ENCODE measurements at places on chromosomes 2 and 18.

- no peak for DNase-seq
Measured at GRCh38 chr18:23669202-23669766, 6.6 kb upstream of the ANKRD29 start.

- DNase-seq = no peak
Measured at GRCh38 chr2:175442441-175442840, 260.9 kb upstream of the ATP5MC3 start.

DNA sequence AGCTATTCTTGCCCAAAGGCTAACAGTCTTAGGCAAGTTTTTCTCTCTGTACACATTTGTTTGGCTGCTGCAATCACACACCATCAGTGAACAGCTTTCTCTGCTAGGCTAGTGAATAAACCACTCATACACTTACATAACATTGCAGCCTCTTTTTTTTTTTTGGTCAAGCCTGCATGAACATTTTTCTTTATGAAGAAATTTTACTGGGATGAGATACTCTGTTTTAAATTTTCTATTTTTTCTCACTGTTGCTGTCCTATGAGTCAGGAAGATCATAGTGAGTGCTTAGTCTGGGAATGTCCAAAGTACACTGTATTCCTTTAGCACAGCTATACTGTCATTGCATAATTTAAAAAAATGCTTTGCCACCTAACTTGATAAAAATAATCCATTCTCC is 58.5 kb downstream of the ROCK1 start:
- no peak for DNase-seq

DNA sequence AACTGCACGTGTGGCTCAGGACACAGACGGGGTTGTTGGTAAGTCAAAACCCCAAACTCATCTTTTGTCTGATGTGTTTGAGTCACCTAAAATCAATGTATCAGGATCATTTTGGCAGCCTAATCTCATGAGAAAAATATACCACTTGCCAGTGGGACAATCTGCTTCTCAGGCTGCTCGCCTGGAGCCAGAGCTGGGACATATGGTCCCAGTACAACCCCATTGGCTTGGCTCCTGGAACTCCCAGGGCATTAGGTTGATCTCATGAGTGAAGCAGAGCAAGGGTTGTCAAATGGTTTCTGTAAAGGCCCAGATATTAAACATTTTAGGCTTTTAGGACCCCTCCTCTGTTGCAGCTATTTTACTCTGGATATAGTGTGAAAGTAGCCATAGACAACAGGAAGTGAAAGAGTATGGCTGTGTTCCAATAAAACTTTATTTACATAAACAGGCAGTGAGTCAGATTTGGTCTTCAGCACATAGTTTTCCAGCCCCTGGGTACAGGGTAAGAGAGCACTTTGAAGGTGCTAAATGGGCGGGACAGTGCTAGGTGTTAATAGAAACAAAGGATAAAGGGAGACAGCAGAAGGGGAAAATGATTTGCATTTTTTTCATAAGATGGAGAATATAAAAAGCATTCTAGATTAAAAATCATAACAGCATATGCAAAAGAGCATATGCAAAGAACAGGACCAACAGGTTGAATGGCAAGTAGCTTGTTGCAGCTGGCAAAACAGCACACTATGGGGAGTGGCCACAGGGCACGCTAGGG is 290.8 kb downstream of the KCNS3 start:
- no peak for DNase-seq

DNA sequence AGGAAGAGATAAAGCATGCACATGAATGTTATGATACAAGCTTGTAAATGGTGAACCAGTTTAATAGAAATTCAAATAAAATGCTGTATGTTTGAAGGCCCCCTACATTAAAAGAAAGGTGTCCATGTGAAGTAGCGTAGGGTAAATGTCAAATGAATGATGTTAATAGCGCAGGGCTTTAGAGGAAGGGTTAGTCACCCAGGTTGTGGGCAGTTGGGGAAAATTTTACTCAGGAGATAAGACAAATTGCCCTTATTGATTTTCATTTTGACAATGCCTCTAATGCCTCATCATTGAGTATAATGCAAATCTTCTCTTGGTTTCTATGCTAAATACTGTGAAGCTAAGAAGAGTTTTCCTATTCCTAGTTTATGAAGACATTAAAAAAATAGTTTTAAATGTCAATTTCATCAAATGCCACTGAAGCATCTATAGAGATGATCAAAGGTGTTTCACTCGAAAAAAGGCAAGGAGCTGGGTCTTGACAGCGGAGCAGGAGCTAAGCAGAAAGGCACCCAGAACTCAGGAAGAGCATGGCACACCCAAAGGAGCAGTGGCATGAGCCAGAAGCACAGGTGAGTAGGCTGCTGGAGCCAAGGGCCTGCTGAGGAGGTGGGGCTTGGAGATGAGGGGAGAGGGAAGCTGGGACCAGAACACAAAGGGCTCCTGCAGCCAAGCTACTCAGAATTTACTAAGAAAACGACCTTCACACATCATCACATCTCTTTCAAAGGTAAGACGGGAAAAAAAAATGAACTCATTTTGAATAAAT is 129.3 kb upstream of the ACKR3 start:
- no peak for DNase-seq

DNA sequence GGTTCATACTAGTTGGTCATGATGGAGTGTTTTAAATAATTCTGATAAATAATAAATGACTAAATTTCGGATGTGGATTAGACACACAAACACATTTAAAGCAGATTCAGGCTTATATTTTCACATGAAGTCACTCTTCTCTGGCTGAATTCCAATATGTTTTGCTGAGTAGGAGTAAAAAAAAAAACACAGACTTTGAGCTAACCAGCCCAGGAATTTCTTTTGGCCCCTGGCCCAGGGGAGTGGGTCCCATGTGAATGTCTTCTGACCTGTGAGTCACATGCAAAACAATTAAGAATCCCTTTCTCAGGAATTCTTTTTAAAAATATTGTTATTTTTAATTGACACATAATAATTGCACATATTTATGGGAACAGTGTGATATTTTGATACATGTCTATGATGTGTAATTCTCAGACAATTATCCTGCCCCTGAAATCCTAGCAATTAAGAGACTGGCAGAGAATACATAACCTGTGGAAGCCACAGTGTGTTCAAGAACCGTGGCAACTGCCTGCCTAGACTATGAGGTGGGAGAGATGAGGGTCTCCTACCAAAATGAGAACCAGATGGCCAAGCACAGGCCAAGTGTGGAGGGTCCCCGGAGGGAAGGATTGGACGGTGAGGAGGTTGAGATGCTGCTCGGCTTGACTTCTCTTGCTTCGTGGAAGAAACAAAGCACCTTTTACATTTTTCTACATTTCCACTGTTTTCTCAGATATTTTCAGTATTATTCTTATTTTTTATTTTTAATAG is 236.4 kb downstream of the PIEZO2 start:
- DNase-seq = no peak

- DNase-seq = no peak
Measured at GRCh38 chr2:24723191-24723590, 70.0 kb downstream of the PTRHD1 start.

DNA sequence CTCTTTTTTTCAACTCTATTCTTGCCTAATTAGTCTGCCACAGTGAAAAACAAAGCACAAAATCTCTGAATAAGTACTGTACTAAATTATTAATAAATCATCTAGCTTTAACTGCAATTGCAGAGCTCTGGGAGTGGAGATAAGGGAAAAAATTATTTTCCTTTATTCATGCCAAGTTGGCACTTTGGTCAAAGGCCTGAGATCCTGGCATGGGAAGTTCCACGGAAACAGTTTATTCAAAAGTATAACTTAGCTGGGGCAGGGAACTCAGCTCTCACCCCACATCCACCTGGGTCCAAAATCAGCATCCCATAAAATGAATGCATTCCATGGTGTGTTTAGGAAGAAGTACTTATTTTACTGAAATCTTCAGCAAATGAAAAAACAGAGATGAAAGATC is 185.2 kb upstream of the APCDD1 start:
- no peak for DNase-seq

DNA sequence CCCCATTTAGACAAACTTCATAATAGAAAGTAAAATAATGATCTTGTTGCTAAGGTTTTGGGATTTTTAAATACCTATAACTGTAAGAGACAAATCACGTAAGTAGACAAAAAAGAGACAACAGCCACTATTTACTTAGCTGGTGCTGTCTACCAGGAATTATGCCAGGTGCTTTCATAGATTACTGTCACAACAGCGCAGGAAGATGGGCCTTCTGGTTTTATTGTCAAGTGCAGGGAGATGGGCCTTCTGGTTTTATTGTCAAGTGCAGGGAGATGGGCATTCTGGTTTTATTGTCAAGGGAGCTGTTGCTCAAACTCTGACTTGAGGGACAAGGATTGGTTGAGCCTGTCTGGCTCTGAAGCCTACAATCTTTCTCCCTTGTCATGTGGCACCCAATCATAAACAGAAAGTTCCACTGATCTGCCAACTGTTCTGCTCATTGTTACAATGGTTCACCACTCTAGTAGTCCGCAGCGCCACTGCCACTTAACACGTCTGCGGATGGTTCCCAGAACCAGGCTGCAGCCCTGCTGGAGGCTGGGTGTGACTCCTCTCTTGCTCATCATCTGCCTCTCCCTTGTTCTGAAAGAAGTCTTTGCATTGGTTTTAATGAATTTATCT is 95.0 kb downstream of the RNF144A start:
- no peak for DNase-seq

GRCh38 chr2:136532171-136532570 is 233.2 kb upstream of the THSD7B start:
- no peak for DNase-seq

DNA sequence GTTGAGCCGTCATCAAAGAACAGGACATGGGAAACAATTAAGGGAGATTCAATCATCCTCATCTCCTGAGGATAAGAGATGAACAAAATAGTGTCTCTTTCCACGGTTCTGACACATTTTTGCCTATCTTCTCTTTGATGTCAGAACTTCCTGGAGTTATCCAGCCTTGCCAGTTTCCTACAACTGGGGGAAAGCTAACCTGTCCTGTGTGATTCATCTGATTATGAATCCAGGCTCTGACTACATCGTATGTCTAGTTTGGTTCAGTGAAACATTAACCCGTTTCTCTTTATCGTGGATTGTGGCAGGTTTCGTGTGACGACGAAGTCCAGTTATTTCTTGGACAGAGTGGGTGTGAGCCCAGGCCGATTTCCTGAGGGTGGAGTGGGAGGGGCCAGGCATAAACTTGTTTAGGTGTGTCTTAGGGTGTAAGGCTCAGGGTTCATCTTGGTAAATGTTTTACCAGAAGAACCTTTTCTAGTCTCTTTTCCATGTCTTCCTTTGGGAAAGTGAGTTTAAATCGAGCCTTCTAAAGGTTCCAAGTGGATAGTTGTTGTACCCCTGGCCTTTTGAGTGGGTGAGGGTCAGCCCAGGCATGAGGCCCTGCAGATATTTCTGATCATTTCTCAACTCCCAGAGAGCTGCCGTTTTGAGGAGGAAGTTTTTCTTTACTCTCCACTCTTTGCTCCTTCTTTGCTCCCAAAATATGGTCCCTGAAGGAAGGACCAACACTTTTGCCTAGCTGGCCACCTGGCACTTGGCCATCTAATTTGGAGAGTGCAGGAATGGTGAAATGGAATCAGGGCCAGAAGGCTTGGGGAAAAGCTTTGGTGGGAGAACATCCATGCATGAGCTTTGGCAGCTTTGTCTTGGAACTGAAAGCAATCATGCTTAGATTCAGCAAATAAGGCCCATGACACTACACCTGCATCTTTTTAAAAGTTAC is 50.4 kb upstream of the FZD5 start:
- DNase-seq = no peak

GRCh38 chr18:76358774-76359173 is 136.3 kb downstream of the ZNF516 start:
- DNase-seq = no peak

- no peak for DNase-seq
Measured at GRCh38 chr18:71808616-71809015, 735.5 kb downstream of the CBLN2 start.

- no peak for DNase-seq
Measured at GRCh38 chr2:29606104-29607037, 315.0 kb downstream of the ALK start.

GRCh38 chr2:217617616-217618022 is 385.2 kb downstream of the TNS1 start:
- DNase-seq = no peak

DNA sequence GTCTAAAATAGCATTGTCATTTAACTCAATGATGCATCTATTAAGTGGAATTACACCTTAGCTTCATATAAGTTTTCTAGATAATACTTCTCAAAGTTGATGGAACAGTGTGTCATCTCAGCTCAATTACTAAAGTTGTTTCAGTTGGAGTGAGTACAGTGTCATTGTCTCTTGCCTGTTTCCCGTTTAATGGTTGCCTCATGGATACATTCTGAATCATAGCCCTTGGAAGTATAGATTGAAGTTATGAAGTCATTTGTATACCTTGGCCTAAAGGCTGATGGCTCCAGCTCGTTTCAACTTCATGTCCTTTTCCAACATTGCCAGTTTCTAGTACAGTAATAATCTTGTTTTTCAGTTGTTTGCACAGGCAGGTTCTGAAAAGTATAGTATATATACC is 130.5 kb upstream of the NOSTRIN start:
- DNase-seq = no peak

DNA sequence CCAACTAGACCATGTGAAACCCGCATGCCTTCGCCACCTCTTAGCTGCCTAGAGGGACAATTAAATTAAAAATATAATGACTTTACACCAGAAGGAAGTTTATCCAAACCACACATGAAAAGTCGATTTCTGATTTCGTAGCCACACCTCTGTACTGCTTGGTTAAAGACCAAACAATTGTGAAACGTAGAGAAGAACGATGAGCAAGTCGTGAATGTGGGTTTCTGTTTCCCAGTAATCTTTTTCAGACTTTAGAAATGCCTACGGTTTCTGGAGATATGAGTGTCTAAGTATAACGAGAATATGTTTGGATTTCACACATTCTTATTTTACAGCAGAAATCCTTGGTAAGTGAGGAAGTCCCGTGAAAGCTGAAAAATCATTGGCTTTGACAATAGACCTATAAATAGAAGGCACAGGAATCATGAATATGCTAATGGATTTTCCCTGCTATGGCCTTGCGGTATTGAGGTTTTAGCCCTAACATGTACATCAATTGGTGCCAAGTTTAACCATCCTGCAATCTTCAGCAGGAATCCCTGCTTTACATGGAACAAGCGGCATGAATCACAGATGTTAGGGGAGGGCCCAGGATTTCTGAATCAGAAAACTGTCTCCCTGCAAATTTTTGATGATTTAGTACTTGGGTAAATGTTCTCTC is 105.6 kb downstream of the TTC32 start:
- DNase-seq = no peak

- no peak for DNase-seq
Measured at GRCh38 chr2:19109518-19109917, 248.9 kb downstream of the OSR1 start.

GRCh38 chr2:95299961-95300360 is 2.8 kb downstream of the KCNIP3 start:
- no peak for DNase-seq

- DNase-seq = no peak
Measured at GRCh38 chr2:72015266-72015665, 132.4 kb downstream of the CYP26B1 start.

DNA sequence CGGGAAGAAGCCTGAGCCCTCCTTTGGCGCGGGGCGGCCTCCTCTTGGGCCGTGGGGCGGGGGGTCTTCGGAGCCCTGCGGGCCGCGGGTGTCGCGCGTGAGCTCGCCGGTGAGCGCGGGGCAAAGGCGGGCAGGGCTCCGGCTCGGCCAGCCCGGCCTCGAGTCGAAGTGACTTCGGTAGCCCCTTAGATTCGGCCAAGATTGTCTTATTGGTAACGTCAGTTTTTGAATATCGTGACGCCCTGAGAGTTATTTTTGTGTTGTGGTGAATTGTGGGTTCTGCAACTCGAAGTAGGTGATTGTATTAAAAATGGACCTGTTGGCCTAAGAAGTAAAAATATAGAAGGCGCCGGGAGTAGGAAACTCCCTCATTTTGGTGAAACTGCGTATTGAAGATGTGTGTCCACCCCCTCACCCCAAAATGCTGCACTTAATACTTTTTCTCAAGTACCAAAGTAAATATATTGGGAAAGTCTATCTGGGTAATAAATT is 669 bp downstream of the MARCHF7 start:
- no peak for DNase-seq

All from stimulated activated CD8-positive, alpha-beta memory T cell treated with anti-CD3 and anti-CD28 coated beads, Interleukin-4, amount 100 ng/mL, for 1 hour (primary cell).